ENCODE measurements at places on chromosomes 7 and 10.

GRCh38 chr7:92645114-92646061 is 55.2 kb upstream of the FAM133B start:
- DNase-seq: no peak

- DNase-seq: no peak
Observed at GRCh38 chr7:20238754-20239324, 21.7 kb upstream of the MACC1 start.

DNA sequence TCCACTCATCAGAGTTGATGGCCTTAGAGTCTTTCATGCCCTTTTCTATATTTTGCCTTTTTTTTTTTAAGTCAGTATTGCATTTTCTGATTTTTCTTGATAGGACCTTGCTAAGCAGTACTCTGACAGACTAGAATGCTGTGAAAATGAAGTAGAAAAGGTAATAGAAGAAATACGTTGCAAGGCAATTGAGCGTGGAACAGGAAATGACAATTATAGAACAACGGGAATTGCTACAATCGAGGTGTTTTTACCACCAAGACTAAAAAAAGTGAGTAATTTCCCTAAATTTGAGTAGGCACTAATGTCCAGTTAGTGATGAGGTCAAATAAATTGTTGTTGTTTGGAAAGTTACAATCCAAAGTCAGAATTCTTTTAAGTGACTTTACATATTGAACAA is 7.4 kb downstream of the NUB1 start:
- DNase-seq: no peak

- DNase-seq: no peak
Observed at GRCh38 chr10:56258991-56259390, 102.1 kb downstream of the ZWINT start.

GRCh38 chr10:124831116-124831515 is 29.5 kb downstream of the ABRAXAS2 start:
- no peak for DNase-seq

DNA sequence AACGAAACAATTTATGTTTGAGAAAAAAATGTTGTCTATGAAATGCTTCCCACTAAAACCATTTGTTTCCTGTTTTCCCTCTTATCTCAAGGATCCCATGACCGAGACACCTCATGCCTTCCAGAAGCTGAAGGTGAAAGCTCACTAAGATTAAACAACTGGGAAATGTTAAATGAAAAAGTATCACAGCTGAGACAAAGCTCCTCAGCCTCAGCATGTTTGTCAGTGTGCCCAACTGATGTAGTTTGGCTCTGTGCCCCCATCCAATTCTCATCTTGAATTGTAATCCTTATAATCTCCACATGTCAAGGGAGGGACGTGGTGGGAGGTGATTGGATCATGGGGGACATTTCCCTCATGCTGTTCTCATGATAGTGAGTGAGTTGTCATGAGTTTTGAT is 327.3 kb downstream of the HTR7 start:
- DNase-seq: no peak

- DNase-seq: no peak
Observed at GRCh38 chr7:137642031-137642430, 204.7 kb downstream of the DGKI start.

DNA sequence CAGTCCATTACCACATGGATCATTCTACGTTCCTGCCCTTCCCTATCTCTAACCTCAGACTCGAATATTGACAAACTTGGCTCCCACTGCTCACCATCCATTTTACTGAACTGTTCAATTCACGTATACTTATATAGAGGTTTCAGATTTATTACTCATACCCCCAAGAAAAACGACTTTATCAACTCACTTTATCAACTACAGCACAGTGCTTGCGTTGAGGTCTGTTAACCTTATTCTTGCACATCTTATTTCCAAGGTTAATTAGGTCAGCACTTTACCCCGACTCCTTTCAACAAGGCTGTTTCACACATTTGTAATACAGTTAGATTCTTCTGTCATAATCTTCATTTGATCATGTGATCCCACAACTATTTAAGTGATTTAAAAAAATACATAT is 162.3 kb upstream of the AHR start:
- no peak for DNase-seq

- DNase-seq: no peak
Observed at GRCh38 chr10:15813415-15813814, 46.9 kb downstream of the MINDY3 start.

DNA sequence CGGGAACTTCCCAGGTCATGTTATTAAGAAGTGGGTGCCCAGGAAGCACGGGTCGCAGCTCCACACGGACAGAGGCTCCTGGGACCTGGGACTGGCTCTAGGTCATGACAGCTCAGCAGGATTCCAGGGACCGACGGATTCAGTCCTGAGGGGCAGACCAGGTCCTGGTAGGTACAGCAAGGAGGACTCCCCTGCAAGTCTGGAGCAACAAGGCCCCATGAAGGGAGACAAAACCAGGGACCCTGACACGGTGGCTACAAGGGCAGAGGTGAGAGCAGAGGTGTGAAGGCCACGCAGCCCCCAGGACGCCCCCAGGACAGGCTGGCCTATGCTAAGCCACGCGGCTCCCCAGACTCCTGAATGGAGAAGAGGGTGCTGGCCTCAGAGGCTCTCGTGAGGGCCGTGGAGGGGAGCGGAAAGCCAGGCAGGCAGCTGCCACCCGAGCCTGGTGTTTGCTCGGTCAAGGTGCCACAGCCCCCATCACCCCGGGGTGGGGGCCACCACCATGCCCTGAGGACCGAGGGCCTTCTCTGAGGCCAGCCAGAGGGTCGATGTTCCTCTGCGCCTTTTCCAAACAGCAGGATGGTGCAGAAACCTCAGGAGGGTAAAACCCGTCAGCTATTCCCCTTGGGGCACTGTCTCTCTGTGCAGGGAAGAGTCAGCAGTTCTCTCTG is 348.9 kb downstream of the PTPRN2 start:
- DNase-seq: no peak

GRCh38 chr10:44954042-44954441 is 5.6 kb upstream of the RASSF4 start:
- DNase-seq: no peak

DNA sequence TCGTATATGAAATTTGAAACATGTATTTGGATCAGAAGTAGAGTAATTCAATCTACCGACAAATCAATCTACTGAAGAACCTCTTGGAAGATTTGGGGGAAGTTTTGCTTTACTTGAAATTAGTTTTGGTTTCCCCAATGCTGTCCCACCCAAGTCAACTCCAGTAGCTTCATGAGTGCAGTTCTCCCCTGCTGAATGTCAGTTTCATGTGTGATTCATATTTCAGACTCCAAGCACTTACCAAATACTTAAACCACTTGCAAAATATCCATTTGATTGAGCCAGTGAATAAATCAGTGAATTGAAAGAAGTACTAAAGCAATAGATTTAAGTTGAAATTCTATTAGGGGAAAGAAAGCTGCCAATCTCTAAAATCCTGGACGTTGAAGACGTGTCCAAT is 9.3 kb downstream of the CALML5 start:
- no peak for DNase-seq

DNA sequence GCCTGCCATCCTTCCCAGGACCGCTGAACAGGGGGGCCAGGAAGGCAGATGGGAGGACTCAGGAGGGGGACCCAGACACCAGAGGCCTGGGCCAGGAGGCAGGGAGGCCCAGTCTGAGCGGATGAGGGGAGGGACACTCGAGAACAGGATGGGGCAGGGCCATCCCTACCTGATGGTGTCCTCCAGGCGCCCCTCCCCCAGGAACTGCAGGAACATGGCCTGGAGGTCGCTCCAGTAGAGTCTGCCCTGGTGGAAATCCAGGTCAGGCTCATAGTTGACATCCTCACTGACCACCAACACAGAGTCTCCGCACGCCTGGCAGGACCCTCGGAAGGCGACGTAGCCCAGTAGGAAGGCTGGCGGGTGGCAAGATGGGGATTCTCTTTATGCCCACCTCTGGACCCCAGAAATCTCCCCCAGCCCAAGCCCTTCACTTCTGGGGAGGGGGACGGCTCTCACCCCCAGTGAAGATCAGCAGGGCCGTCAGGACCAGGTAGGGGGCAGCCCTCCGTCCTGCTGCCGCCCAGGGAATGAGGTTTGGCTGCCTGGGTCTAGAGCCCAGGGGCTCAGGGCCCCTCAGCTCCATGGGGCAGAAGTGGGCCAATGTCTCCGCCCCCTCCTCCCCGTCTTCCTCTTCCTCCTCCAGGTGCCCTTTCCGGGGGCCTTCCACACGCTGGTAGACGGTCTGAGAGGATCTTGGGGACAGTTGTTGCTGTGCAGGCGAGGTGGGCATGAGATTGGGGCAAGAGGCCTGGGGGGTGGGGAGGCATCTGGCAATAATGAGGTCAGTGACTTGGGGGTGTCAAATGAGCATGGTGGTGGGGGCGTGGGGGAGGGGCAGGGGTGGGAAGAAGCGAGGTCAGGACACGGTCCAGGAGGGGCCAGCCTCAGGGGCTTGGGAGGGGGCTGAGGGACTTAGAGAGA is 573 bp downstream of the TFR2 start:
- DNase-seq: no peak

- no peak for DNase-seq
Observed at GRCh38 chr10:112899391-112900065, 50.5 kb upstream of the TCF7L2 start.

DNA sequence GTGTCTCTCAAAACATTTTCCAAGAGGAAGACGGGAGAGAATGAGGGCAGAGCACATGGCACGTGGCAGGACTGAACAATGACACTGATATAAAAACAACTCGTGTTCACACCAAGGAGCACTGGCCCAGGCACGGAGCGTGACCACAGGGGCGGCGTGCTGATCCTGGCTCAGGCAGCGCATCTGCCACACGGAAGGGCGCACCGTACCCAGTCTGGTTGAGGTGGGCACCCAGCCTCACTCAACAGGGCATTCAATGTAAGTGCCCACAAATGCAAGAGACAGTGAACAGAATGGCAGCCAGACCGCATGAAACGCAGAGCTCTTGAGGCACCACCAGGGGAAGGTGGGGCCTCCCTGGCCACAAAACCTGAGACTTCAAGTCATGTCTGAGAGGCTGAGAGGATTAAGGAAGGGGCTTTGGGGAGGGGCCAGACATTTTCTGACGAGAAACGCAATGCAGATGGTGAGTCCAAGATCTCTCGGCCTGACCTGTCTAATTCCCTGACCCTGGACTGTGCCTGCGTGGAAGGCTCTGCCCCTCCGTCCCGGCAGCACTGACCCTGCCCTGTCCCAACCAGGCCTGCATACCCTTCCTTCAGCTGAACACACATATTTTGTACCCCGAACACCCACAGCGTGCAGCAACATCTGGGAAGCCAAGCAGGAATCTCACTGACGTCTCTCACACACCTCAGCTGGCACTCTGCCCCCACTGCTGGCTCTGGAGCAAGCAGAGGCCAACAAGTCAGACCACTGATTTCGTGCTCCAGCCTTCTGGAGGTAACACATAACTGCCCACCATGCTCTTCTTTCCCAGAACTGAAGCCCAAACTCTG is 35.5 kb downstream of the VOPP1 start:
- no peak for DNase-seq

DNA sequence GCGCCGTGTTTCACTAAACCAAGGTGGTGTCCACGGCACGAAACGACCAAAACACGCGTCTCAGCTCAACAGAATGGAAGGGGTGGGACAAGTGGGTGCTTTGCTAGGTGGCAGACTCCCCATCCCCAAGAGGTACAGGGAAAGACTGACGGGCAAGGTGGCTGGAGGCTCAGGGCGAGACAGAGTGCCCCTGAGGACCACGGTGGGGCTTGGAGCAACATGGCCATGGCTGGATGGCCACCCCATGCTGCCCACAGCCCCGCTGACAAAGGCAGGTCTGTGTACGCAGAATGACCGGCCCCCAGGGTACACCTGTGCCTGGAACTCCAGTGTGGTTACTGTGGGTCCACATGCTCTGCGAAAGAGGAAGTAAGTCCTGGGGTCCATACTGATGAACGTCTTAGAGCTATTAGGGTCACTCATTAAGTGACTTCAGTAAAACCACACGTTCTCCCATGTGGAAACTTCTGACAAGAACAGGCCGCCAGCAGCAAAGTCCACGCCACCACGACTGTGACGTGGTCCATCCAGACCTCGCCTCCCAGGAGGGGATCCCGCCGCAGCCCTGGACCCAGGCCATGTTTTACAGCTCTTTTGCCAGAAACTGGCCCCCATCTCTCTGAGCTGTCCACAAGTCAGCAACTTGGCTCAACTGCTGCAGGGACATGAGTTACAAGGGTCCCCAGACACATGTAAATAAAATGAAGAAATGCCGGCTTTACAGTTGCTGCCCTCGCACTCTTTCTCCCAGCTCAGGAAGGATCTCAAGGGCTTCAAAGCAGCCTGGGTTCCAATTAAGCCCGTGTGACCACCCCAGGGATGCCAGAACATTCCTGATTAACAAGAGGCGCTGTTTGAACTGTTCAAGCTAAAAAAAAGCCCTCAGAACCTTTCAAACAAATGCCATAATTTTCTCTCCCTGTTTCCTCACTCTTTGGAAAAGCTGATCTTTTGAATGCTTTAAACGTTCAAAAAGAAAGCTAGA is 66.8 kb downstream of the MAD1L1 start:
- no peak for DNase-seq

- DNase-seq: no peak
Observed at GRCh38 chr10:119368991-119369869, 161.9 kb downstream of the GRK5 start.

DNA sequence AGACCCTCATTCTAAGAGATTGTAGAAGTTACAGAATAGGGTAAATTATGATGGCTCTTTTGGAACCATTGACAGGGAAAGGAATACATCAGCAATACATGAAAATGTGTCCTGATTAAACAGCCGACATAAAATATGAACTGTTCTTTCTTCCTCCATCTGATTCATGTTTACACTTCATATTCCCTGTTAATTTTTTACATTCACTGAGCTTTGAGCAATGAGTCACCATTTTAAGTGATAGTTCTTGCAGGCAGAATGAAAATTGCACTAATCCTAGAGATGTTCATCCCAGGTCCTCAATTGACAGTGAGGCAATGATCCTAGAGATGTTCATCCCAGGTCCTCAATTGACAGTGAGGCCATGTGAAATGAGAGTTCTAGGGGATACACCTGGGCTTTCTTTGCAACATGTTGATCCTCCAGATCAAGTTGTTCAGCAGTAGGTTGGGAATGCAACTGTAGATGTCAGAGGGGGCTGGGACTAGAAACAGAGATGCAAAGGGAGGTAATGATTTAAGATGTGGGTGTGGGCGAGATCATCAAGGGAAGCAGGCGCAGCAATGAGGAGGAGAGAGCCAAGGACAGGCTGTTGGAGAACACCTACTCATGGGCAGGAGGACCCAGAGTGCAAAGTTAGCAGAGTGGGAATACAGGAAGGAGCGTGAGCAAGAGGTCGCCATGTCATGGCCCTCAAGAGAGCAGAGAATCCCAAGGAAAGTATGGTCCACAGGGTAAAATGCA is 138.7 kb downstream of the ZNF365 start:
- no peak for DNase-seq

- DNase-seq: no peak
Observed at GRCh38 chr10:129156406-129156805, 310.6 kb upstream of the MGMT start.

GRCh38 chr10:17116193-17116592 is 13.4 kb downstream of the CUBN start:
- no peak for DNase-seq

GRCh38 chr7:66377045-66377444 is 171.9 kb downstream of the TPST1 start:
- DNase-seq: no peak

DNA sequence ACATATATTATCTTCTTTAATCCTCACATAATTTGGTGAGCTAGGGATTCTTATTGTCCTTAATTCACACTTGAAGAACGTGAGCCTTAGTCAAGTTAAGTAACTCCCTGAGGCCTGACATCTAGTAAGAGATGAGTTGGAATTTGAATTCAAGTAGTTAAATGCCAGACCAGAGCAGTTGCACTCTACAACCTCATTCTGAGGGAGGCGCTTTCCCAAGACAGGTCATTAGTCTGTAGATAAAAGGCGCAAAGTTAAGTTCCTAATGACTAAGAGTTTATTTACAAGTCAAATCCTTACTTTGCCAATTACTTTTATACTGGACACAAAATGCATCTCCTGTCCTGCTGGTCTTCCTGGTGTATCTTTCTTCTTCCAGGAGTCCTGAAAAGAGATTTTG is 3.6 kb upstream of the EXOC6 start:
- DNase-seq: no peak
